ENCODE measurements at places on chromosomes 1 and 21. TPM values are rescaled to one million over a fixed set of nuclear protein-coding genes. Genes with fewer than 3 reads are reported as not detected.

The NBPF20 gene
- 1.8 TPM for total RNA-seq

The RIMS3 gene
- 0.66 TPM for total RNA-seq

The DNASE2B gene
- not detected for total RNA-seq

The AXDND1 gene
- 0.44 TPM for total RNA-seq

The KCNJ15 gene
- 6.0 TPM for total RNA-seq

The BRINP2 gene
- 0.72 TPM for total RNA-seq

The TEDDM1 gene
- total RNA-seq: not detected

The PDZK1IP1 gene
- total RNA-seq: not detected

The GPR25 gene
- not detected for total RNA-seq

The ITSN1 gene
- 35.9 TPM for total RNA-seq

The OR2G6 gene
- under 0.01 TPM for total RNA-seq

The WASF2 gene
- total RNA-seq: 23.3 TPM

The PGBD5 gene
- 0.14 TPM for total RNA-seq

The CCDC24 gene
- total RNA-seq: 4.4 TPM

The CFAP126 gene
- not detected for total RNA-seq

The ESPN gene
- not detected for total RNA-seq

The CELSR2 gene
- 1.3 TPM for total RNA-seq

The RCC2 gene
- 125 TPM for total RNA-seq

The MYCL gene
- total RNA-seq: 0.44 TPM

The GSTM3 gene
- 126 TPM for total RNA-seq

The LCE3E gene
- not detected for total RNA-seq

The SAMD11 gene
- total RNA-seq: 1.1 TPM

The TSPEAR gene
- not detected for total RNA-seq

The A3GALT2 gene
- not detected for total RNA-seq

The KLHDC7A gene
- total RNA-seq: not detected

The RPE65 gene
- total RNA-seq: not detected

The FBXO2 gene
- 1.4 TPM for total RNA-seq

The SELENON gene
- 33.0 TPM for total RNA-seq

The RHBDL2 gene
- 0.57 TPM for total RNA-seq

The NR1I3 gene
- total RNA-seq: not detected

The MAP1LC3C gene
- total RNA-seq: 0.22 TPM

The SF3B4 gene
- 21.0 TPM for total RNA-seq

The ELAPOR1 gene
- total RNA-seq: 0.22 TPM

The AIRE gene
- total RNA-seq: not detected

The SSU72 gene
- total RNA-seq: 111 TPM

The LAPTM5 gene
- not detected for total RNA-seq

The HTR6 gene
- total RNA-seq: not detected

The WDR64 gene
- not detected for total RNA-seq

The SPRR2G gene
- total RNA-seq: not detected

The CCDC17 gene
- 1.1 TPM for total RNA-seq

The CD1E gene
- not detected for total RNA-seq

The EFNA1 gene
- total RNA-seq: not detected

The RPTN gene
- not detected for total RNA-seq

The F3 gene
- total RNA-seq: 346 TPM

The TMEM82 gene
- not detected for total RNA-seq

The CA6 gene
- not detected for total RNA-seq

The DNAJC8 gene
- total RNA-seq: 58.1 TPM

The DDX59 gene
- 17.9 TPM for total RNA-seq

The ZYG11A gene
- 1.1 TPM for total RNA-seq

Data from placental pericyte (primary cell).